ENCODE measurements at places on chromosomes 11 and 22.

- DNase-seq = no peak
Measured at GRCh38 chr11:69774354-69775162, 583 bp downstream of the FGF4 start.

GRCh38 chr22:50274311-50274710 lies 4.1 kb upstream of the MAPK11 start:
- DNase-seq = peak; percentile 62

DNA sequence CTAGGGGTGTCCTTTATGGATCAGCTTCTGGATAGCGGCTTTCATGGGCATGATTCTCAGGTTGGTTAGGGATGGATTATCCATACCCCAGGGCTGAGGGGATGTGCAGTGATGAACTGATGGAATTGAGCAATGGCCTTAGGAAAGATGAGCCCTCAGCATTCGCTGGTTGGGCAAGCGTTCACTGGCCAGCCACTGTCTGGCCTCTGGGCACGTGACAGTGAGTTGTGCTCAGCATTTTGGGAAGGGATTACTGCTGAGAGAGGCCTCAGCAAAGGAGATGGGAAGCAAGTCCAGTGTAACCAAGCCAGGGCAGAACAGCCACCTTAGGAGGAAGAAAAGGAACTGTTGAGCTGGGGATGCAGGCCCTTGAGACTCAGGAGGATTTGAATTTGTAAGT lies 17.4 kb downstream of the UBASH3B start:
- DNase-seq = no peak

DNA sequence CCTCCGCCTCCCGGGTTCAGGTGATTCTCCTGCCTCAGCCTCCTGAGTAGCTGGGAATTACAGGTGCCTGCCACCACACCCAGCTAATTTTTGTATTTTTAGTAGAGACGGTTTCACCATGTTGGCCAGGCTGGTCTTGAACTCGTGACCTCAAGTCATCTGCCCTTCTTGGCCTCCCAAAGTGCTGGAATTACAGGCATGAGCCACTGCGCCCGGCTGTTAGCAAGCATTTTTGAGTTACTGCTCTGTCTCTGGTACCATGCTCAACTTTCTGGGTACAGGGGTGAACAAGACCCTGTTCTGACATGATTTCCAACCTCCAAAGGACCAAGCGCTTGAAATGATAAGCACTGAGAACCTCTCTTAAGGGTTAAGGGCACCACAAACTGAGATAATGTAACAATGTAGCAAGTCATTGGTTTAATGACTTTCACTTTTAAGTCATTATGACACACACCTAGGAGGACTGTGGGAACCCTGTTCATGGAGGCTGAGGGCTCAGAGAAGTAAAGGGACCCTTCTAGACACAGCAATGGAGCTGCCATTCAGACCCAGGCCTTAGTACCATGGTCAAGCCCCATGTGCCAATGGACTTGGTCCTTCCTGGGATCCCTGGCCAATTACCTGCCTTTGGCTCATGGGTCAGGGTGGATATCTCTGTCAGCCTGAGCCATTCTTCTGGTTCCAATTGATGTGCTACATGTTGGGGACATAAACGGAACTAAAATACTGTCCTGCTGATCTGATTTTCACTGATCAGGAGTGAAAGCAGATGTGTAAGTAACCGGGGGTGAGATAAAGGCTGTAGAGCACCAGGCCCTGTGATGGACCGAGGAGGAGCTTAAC lies 11.6 kb downstream of the SLC3A2 start:
- no peak for DNase-seq

DNA sequence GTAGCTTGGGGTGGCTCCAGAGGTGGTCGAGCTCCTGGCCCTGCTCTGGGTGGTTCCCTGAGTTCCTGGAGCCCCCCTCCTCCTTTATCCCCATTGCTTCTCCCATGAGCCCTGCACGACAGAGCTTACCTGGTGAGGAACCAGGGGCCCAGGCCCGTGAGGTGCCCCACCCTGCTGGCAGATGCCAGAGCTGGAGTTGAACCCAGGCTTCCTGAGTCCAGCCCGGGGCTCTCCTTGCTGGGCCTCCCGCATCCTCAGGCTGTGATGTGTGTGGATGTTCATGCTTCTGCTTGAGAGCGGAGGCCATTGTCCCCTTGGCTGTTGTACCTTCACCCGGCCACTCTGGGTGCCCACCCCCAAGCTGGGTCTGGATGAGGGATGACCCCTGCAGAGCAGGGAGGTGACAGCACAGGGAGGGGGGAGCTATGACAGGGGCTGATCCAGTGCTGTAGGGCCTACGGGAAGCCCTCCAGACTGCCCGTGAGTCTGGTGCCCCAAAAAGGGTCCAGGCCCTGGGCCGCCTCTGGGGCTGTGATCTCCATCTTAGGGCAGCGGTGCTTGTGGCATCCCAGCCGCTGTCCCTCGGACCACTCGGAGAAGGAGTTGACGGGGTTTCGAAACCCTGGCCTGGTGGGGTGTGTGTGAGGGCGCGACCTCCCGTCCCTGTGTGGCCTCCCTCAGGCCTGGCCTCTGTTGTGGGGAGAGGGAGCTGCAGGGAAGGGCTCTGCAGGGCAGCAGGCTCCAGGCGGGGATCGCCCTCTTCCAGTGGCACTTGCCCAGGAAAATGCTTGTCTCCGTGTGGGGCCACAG lies 14.4 kb downstream of the MPPED1 start:
- DNase-seq = peak; percentile 9

- no peak for DNase-seq
Measured at GRCh38 chr11:11068113-11068512, 210.3 kb upstream of the ZBED5 start.

DNA sequence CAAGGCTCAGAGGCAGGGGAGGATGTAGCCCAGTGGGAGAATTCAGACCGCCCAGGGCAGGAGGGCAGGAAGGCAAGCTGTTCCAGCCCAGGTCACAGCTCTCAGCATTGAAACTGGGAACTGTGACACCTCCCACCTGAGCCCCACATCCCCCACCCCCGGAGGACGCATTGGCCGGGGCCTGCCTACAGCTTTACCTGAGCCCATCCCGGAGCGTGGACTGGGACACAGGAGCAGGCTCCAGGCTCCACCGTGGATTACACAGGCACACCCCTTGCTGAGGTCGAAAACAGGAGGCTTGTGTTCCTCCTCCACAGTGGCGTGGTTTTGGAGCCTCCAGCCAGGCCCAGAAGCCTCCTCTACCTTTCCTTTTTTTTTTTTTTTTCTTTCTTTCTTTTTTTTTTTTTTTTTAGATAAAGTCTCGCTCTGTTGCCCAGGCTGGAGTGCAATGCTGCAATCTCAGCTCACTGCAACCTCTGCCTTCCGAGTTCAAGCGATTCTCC lies 9.1 kb upstream of the PGA3 start:
- DNase-seq = no peak

DNA sequence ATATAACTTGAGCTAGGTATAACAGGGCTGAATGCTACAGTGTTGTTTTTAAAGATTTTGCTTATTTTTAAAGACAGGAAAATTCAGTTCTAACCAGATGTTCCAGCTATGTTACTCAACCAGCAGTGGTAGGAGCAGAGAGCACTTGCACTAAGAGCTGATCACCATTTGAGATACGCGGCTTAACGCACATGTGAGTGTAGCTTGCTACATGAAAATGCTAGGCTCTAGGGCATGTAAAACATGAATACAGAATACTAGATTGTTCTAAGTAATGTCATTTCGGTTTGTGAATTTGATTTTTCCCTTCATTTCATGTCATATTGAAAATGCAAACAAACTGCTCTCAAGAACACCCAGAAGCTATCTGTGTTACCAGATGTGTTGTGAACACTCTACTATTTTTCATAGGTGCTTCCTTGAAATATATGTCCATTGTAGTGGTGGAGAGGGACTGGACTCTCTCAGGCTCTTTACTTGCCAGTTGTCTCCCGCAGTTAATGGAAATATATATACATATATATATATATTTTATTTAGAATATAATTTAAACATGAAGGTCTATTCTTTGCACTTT lies 10.8 kb upstream of the TECTA start:
- no peak for DNase-seq

- no peak for DNase-seq
Measured at GRCh38 chr11:59187035-59187434, 15.1 kb downstream of the DTX4 start.

DNA sequence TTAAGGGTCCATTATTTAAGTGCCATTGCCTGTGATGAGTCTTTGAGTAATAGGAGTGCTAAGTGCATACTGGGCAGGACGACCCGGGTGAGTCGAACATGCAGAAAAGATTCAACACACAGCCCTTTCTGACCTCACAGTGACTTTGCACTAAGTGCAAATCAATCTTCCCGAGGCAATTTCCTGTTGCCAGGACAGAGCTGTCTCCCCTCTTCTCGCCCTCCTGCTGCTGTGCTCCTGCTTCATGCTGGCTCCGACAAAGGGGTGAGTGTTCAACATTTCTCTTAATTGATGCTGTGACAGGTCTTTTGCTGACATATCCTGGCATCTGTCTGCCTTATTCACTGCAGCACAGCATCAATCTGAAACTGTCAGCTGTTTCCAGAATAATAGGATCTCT lies 42.0 kb downstream of the MCHR1 start:
- peak; percentile 56 for DNase-seq

DNA sequence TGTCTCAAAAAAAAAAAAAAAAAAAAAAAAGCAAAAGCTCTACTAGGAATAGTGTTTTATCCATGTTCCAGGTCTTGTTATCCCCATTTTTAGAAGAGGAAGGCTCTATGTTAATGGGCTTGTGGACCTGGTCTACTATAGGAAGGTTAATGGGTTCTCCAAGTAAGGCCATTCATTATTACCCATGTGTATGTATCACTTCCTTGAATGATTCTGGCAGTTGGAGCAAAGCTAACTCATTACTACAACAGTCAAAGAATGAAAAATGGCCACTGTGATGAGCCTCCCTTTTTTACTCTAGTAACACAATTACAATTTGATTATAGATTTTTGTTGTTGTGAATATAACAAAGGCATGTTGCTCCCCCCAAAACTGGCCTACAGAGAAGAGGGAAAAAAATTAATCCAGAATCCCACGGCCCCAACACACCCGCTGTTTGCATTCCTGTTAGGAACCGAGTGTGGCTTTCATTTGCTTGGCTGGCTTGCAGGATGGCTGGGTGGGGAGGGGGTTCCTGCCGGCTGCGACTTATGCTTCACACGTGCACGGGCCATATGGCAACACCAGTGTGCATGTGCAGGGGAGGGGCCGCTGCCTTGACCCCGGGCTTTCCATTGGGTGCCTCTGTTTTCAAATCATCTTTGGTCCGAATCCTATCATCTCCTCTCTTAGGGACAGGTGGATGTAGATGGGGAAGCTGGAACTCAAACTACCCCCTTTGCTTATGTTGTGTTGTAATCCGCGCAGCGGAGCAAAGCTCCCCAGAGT lies 148.8 kb downstream of the HIPK3 start:
- DNase-seq = peak; percentile 35

DNA sequence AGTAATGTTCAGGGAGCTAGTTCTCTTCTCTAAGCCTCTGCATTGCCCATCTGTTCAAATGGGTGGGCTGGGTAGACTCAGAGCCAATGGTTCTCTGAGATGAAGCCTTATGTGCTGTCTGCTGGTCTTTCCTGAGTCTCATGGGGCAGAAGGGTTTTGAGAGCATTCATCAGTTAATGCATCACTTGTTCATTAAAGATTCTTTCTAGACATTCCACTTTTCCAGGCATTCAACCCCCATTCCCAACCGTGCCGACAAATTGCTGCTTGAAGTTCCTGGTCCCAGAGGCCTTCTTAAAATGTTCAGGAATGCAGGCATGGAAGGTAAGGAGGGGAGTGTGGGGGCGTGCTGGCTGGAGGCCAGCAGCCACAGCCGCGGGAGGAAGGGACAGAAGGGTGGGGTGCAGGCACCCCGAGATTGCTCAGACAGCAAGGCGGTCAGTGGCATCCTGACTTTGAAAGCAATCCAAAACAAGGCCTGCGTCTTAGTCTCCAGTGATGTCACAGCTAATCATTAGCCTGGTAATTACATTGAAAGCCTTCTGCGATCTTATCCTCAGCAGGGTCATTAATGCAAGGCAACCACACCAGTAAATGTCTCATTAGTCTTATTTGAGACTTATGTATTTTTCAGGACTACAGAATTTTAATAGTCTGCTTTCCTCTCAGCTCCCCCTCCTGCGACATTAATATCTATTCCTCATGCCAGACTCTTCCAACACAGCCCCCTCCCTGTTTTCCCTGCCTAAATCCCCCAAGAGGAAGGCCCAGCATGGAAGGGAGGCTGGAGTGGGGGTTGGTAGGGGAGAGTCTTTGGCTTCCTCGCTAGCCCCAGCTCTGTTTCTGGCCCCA lies 328.8 kb downstream of the MIAT start:
- no peak for DNase-seq

DNA sequence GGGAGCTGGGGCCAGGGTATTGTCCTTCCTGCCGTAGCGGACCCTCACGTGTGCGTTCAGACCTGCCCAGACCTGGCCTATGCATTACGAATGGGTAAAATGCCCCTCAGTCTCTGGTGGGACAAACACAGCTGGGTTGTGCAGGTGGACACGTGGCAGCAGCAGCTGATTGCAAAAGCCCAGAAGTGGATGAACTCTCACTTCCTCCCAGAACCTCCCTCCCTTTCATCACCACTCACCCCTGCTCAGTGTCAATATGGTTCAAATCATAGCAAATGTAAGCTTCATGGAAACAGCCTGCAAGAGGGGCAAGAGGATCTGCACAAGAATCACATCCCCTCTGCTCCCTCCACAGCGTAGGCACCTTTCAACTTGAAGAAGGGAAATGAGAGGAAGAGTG lies 352.1 kb downstream of the OPCML start:
- no peak for DNase-seq

DNA sequence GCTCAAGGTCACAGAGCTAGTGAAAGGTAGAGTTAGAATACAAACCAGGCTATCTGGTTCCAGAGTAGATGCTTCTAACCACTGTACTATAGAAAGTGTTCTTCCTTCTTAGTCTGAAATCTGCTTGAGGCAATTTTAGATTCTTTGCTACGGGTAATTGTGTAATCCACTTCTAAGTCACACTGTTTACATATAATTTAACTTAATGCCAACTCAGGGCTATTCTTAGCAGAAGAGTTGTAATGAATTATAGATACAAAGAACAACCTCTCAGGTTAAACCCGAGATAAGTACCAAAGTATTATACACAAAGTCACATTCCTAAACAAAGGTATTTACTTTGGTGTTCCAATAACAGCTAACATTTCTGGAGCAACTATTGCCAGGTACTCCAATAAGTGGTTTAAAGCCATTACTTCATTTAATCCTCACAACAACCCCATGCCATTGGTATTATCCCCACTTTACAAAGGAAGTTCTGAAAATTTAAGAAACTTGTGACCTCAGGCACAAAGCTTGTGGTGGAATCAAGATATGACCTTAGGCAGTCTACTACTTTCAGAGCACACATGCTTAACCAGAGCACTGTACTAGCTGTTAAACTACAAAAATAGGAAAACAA lies 31.1 kb upstream of the DDI1 start:
- DNase-seq = no peak

DNA sequence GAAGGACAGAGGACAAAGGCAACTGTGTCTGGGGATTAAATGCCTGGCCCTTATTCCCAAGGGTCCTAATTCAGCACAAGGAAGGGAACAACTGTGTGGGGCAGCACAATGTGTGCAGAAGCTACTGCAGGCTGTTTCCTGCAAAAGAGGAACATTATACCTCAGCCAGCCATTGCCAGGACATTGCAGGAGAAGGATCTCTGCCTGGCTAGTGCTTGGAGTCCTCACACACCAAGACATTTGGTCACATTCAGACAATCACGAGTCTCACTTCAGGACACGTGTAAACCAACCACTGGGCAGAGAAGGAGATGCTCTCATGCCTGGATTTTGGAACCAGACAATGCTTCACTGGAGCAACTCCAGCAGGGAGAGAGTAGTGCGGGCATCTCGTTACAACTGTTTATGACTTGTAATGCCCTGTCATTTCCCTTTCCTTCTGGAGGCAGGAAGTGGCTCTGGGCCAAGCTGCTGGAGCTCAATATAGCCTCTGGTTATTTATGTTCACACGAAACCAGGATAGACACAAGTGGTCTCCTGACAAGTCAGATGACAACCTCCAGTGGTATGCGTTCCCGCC lies 23.9 kb upstream of the ZC3H12C start:
- no peak for DNase-seq
